Suppressor macrophage (primary cell): ENCODE measurements at places on chromosomes 2 and 18.

- no peak for DNase-seq
Measured at GRCh38 chr18:36355511-36355910, 58.0 kb downstream of the FHOD3 start.

GRCh38 chr2:119490653-119491195, 33.6 kb downstream of the SCTR start:
- DNase-seq: no peak

GRCh38 chr18:9619990-9620389, 5.6 kb upstream of the PPP4R1 start:
- peak; percentile 57 for DNase-seq

GRCh38 chr2:160139350-160139749, 60.7 kb downstream of the ITGB6 start:
- DNase-seq: no peak

DNA sequence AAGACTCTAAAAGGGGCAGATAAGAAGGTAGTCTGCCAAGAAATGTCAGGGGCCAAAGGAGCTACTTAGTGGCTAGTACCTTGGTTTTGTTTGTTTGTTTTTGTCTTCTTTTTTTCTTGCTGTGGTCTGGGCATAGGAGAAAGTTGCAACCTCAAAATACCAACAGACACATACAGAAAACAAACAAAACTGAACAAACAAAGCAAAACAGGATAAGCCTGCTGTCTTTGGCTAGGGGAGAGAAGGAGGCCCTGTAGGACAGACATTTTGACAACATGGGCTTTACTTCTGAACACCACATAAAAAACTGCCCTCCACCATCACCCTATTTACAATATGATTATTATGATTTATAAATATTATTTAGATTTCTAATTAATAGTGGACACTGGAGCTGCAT, 460.8 kb downstream of the PTH2R start:
- DNase-seq: no peak

DNA sequence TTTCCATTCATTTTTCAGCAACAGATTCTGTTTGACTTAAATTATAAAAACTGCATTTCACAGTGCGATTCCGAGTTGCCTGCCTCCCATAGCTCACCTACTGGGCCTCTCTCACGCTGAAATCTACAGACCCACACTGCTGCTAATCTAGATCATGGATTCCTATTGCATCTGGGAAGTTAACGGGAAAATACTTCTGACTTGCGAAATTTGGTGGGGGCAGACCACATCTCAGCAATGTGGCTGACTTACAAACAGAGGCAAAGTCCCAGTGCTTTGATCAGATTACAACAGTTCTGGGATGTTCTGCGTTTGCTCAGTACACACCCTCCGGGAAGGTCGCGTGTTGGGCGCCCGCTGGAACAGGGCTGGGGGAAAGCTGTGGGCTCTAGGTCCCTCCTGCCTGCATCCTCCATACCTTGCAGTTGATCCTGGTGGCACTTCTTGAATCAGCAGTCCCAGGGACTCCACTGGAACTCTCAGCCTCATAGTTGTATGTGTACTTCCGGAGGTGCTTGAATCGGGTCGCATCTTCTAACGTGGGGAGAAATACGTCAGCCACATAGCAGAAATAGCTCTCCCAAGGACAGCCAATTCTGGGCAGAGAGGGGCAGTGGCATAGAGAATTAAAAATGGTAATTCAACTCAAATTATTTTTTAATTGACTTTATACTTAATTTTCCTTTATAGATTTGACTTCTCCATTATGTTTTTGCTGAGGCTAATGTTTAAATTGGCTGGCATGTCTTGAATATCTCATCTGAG, 1.7 kb downstream of the APOB start:
- DNase-seq: no peak

- DNase-seq: no peak
Measured at GRCh38 chr2:183490914-183491313, 366.7 kb downstream of the NUP35 start.

GRCh38 chr18:13372531-13372951, 154.0 kb downstream of the LDLRAD4 start:
- DNase-seq: no peak

DNA sequence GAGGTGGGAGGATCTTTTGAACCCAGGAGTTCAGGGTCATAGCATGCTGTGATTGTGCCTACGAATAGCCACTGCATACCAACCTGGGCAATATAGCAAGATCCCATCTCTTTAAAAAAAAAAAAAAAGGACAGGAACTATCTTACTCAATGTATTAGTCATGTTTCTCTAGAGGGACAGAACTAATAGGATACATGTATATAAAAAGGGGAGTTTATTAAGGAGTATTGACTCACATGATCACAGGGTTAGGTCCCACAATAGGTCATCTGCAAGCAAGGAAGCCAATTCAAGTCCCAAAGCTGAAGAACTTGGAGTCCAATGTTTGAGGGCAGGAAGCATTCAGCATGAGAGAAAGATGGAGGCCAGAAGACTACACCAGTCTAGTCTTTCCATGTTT, 18.8 kb upstream of the CASP10 start:
- peak; percentile 30 for DNase-seq

DNA sequence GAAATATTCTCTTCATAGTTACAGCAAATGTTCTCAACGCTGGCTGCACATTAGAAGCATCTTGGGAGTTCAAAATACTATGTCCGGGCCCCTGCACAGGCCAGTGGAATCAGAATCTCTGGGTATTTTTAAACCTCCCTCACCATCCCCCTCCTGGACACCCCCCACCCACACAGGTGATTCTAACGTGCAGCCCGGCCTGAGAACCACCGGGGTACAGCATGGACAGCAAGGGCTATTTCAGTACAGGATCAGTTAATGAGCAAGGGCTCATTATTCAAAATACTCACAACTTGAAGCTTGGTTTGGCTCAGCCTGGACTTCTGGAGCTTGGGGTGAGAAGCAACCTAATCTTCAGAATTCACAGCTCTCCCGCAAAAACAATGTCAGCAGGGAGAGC, 31.4 kb downstream of the INO80C start:
- no peak for DNase-seq

DNA sequence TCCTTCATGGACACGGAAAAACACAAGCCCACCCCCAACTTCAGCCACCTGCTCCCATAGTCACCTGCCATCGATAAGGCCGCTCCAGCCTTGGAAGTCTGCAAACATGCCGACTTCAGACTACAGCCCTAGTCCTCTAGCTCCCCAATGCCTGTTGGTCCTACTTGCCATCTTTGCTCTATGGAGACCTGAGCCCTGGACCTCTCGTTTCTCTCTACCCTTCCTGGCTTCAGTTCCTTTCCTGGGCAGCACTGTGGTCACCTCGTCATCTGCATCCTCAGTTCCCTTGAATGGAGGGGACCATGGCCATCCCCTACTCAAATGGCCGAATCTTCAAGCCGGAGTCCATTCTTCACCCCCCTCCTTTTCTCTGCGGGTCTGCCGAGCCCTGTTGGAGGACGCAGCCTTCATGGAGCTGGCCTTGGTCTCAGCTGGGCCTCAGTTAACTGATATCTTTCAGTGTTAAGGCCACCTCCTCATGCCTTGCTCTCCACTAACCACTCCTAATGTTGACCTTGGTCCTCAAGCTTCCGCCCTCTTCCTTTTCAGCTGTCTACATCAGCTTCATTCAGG, 47.7 kb upstream of the GBX2 start:
- no peak for DNase-seq

DNA sequence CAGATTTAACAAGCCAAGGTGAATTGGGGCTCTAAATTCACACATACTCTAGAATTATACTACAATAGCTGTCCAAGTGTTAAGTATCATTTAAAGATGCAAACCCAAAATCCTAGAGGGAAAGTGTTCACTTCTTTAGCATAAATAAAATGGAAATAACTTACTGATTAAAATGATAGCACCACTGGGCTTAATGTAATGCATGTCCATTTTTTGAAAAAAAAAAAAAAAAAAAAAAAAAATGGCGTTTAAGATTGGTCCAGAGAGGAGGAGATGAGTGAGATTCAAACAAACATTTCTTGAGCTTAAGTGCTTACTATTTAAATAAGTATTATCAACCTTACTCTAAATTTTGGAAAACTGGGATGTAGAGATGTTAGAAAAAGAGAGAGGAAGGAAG, 251.5 kb upstream of the CWC22 start:
- DNase-seq: no peak

DNA sequence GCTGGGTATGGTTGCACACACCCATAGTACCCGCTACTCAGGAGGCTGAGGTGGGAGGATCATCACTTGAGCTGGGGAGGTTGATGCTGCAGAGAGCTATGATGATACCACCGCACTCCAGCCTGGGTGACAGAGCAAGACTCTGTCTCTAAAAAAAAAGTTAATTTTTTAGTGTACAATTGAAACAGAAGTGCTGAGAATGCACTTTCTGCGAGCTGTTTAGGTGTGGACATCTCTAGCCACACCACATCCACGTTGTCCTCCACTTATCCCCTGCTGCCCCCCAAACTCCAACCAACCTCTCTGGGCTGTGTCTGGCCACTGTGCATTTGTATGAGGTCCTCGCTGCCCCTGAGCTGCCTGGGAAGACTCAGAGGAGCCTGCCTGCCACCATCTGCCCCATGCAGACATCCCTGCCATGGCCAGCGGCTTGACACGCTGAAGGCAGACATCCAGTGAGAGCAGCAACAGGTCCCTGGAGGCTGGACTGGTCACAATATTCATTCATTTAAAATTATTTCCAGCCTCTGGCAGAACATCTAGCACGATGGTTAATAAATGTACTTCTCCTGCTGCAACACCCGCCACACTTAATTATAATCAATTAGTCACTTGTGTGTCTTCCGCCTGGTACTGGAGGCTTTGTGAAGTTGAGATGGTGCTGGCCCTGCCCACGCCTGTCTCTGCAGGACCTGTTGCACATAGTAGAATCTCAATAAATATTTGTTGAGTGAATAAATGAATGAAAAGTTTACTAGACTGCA, 3.7 kb upstream of the AFF3 start:
- DNase-seq: no peak
